Activated CD4-positive, alpha-beta T cell treated with anti-CD3 and anti-CD28 coated beads for 24 hours (primary cell): ENCODE measurements at places on chromosomes 2 and 18.

- DNase-seq = no peak
These were observed 797.5 kb upstream of the NRXN1 start for GRCh38 chr2:51829477-51829876.

DNA sequence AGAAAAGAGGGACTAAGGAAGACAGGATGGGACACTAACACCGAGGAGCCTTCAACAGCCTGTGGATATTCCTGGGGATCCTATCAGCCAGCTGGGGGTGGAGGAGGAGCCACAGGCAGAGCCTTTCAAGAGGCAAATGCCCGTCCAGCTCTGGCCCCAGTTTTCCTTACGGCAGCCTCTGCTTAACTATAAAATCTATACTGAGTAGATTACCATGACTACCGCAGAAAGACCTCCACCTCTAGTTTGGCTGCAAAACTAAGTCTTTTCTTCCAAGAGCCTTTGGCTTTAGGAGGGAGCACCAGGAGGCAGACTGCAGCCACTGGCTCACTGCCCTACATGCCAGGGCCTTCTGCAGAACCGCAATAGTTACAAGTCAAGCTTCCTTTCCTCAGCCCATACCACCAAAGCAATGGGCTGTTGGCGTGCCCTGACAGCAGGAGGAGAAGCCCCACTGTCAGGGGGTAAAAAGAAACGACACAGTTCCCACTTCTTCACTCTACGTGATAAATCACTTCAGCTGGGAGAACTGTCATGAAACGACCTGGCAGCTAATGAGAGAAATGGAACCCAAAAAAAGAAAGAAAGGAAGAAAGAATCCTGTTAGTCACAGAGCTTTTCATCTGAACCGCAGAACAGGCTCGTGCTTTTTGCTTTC is 25.1 kb upstream of the CREB1 start:
- no peak for DNase-seq

- DNase-seq = no peak
These were observed 267.6 kb downstream of the RBM43 start for GRCh38 chr2:150994076-150994475.

DNA sequence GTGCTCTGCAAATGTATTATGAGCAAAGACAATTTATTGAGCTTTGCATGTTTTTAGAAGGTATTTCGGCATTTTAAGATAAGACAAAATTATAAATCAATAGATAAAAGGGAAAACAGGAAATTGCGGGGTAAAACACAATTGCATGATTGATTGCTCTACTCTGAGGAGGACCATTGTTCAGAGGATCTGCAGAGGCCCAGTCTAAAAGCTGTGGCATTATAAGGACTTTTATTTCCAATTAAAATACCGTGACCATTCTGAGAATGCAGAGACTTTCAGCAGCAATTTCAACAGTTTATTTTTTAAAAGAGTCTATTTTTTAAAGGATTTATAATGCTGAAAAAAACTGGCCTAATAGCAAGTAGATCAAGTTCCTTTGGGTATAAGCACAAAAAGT is 62.0 kb downstream of the TPGS2 start:
- no peak for DNase-seq

DNA sequence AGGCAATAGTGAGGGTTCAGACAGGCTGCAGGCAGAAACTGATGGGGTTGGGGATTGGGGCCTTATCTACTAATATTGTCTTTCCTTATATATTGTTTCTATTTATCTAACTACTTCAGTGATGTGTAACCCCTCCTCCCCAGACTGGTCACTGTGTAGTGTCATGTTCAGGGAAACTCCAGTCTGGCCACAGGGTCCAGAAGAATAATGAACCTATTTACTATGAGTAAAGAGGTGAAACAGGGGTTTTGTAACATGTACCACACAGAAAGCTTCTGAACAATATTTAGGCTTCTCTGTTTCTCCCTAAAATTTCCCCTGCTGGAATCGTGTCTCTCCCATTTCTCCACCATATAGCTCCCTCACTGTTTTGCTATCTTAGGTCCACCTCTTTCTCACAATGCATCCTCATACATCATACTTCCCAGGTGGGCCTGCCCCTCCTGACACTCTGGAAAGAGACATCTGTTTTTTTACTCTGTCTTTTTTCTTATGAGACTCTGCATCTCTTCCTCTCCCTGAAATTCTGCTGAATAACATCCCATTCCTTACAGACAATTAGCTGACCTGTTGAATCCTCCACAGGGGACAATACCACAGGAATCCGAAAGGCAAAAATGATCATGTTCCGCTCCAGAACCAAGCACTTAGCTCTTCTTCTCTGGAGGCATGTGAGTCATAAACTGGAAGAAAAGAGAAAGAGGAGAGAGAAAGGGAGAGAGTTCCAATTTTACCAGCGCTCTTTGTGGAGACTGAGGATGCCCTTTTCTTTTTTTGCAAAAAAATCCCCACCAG is 154.8 kb downstream of the ZEB2 start:
- DNase-seq = no peak

DNA sequence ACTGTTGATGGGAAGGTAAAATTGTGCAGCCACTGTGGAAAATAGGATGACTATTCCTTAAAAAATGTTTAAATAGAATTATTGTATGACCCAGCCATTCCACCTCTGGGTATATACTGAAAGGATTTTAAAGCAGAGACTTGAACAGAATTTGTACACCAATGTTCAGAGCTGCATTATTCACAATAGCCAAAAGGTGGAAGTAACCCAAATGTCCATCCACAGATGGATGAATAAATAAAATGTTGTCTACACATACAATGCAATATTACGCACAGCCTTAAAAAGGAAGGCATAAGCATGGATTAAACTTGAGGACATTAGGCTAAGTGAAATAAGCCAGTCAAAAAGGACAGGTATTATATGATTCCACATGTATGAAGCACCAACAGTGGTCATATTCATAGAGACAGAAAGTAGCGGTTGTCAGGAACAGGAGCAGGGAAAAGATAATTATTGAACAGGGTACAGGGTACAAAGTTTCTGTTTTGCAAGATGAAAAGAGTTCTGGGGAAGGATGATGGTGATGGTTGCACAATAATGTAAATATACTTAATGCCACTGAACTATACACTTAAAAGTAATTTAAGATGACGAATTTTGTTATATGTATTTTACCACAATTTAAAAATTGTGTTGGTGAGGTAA is 39.4 kb downstream of the EVA1A start:
- DNase-seq = no peak

DNA sequence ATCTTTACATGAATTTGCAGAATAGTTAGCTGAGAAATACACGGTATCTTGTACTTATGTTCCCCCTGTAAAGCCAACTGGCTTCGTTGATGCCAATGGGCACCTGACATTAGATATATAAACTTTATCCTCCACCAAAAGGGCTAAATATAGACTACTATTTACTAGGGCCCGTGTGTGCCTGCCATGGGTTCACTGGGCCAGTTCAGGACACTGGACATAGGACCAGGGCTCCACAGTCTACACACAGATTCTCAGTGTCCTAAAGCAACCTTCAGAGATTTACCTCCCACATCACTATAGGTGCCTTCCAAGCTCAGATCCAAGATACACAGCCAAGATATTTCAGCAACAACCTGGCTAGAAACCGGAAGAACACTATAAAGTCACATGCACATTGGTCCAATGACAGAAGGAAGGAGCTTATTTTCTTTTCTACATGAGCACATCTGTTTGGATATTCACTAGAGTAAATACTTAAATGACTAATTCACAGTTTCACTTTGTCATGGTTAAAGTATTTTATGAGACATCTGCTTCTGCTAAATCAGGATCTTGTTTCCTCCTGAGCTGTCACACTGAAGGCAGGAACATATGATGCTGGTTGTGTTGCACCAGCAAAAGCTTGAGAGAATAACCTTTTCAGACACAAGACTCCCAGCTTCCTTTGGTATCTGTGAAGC is 95.1 kb downstream of the MYO5B start:
- DNase-seq = no peak

DNA sequence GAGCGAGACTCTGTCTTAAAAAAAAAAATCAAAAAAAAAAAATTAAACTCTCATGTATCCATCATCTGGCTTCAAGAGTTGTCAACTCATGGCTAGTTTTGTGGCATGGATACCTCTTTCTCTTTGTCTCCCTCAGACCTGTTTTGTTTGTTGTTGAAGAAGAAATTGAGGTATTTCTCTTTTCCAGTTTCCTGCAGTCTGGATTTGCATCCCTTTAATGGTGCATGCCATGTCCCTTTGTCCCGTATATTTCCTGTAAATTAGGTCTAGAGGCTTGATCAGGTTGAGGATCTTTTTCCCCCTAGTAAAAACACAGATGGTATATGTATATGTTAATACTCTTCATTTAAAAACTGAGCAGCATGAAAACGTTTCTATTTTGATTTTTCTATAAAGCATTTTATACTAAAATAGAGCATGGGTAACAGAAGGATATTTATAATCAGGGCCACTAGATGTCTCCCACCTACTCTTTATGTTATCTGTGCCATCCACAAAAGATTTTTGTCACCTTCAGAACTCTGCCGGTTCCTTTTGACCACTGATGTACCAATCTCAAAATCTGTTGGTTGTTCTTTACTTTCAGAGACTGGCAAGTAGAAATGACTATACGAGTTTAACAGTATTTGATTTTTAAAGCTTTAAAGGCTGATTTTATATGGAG is 80.1 kb downstream of the GALNT1 start:
- no peak for DNase-seq

- DNase-seq = no peak
These were observed 63.1 kb downstream of the PARD3B start for GRCh38 chr2:204608237-204608939.
